ENCODE measurements at places on chromosomes 12 and 14. TPM values are rescaled to one million over a fixed set of nuclear protein-coding genes. Genes with fewer than 3 reads are reported as not detected.

Gene CCDC38
- not detected for total RNA-seq

DNA sequence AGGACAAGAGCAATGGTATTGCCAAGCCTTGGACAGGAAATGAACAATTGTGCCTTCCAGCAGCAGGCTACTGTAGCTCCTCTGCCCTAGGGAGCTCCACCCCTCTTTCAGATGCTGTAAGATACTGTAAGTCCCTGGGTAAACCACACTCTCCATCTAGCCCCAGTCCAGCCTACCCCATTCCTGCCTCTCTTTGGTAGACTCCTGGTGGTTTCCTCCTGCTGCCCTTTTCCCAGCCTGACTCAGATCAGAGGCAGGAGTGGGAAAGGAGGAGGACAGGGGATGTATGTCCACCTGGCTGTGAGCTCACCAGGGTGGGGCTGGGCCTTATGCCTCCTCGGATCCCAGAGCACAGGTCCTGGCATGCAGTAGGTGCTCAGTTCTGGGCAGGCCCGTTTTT, 174.6 kb downstream of the ESRRB start:
- DNase-seq = no peak

GRCh38 chr12:46553911-46554310, 181.3 kb upstream of the SLC38A2 start:
- no peak for DNase-seq

Gene KSR2
- 11.0 TPM for total RNA-seq

Gene CLMN
- total RNA-seq = 19.5 TPM

DNA sequence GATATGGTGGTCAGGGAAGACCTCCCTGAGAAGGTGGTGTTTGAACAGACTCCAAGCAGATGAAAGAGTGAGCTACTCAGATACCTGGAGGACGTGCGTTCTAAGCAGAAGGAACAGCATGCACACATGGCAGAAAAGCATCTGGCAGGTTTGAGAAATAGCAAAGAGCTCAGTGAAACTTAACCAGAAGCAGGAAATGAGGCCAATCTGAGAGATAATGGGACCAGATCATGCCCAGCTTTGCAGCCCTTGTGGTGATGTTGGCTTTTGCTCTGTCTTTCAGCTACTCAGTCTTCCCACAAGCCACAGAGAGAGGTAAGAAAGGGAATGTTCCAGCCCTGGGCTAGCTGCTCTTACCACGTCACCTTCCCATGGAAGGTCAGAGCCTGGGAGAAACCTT, 176.3 kb upstream of the GSC start:
- DNase-seq = no peak

DNA sequence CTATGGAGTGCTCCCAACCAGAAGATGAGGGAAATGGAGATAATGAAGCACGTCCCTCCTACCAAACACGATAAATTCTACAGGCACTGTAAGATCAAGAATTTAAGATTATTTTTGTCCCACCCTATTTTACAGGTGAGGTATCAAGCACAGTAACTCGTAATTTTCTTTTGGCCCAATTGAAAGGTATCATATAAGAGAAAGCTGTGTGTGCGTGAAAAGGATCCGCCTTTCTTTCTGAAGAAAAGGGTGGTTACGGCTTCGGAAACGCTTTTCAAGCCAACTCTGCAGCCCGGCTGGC, 733 bp upstream of the KLHDC2 start:
- no peak for DNase-seq

GRCh38 chr14:57071639-57072038, 197.1 kb downstream of the EXOC5 start:
- DNase-seq = no peak

- DNase-seq = no peak
Measured at GRCh38 chr14:31271648-31272047, 64.1 kb upstream of the HECTD1 start.

DNA sequence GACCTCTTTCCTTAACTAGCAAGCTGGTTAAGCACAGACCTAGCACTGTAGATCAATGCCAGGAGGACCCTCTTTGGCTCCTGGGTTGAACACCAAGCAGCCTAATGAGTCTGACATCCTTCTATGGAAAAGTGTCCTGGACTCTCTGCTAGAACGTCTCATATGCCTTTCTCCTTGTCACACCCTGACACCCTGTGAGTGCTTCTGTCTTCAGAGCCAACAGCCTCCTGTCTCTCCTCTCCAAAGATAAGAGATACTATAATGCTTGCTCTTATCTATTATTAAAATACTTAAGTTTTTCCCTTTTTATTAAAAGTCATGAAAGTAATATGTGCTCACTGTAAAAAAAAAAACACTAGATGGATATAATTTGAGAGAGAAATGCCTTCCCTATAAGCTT, 222.7 kb downstream of the FOXN3 start:
- DNase-seq = no peak

- no peak for DNase-seq
Measured at GRCh38 chr12:14777271-14777670, 26.0 kb downstream of the WBP11 start.

DNA sequence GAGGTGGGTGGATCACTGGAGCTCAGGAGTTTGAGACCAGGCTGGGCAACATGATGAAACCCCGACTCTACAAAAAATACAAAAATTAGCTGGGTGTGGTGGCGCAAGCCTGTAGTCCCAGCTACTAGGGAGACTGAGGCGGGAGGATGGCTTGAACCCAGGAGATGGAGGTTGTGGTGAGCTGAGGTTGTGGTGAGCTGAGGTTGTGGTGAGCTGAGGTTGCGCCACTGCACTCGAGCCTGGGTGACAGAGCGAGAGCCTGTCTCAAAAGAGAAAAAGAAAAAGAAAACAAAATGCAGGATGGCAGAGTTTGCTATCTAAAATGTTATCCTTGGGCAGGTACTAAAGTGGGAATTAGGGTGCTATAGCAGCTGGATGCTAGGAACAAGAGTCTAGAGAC, 10.8 kb upstream of the GPRC5A start:
- no peak for DNase-seq

DNA sequence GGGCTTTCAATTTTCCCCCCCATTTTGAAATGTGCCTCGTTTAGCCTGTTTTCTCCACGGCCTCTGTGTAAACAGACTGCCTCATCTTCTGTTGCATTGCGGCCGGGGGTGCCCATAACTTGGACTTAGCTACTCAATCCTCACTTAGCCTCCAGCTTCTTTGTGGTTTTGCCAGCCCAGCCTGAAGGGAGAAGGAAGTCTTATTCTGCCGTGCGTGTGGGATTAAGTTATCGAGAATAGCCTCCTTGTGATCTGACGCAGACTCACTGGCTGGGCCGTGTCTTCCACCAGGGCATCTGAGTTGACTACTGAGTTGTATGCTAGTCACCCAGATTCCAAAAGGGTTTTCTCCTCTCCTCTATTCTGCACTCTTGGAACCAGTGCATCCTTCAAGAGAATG, 8.1 kb downstream of the PRKAB1 start:
- DNase-seq = no peak

GRCh38 chr12:25843976-25844375, 114.5 kb upstream of the RASSF8 start:
- no peak for DNase-seq

- DNase-seq = peak; percentile 11
Measured at GRCh38 chr12:49808686-49809380, 19.4 kb downstream of the NCKAP5L start.

GRCh38 chr14:93059917-93060545, 55.7 kb downstream of the ITPK1 start:
- DNase-seq = peak; percentile 75

GRCh38 chr12:123943816-123944215, 28.8 kb downstream of the CCDC92 start:
- DNase-seq = no peak

Gene SOAT2
- total RNA-seq = not detected

DNA sequence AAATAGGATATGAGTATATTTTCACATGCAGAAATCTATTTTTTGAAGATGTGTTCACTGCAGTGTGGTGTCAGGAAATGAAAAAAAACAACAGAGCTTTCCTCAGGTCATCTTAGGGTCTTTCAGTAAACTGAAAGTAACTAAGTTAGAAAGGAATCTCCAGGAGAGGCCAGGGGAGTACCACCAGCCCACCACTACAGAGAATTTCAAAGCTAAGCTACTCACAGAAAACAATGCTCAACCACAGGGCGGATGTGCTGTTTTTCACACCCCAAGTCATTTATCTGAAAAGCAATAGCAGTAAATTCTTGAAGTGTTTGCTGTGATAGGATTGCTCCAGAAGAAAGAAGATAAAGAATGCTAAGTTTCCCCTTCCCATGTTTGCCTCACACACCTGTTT, 79.0 kb downstream of the IFNG start:
- no peak for DNase-seq

DNA sequence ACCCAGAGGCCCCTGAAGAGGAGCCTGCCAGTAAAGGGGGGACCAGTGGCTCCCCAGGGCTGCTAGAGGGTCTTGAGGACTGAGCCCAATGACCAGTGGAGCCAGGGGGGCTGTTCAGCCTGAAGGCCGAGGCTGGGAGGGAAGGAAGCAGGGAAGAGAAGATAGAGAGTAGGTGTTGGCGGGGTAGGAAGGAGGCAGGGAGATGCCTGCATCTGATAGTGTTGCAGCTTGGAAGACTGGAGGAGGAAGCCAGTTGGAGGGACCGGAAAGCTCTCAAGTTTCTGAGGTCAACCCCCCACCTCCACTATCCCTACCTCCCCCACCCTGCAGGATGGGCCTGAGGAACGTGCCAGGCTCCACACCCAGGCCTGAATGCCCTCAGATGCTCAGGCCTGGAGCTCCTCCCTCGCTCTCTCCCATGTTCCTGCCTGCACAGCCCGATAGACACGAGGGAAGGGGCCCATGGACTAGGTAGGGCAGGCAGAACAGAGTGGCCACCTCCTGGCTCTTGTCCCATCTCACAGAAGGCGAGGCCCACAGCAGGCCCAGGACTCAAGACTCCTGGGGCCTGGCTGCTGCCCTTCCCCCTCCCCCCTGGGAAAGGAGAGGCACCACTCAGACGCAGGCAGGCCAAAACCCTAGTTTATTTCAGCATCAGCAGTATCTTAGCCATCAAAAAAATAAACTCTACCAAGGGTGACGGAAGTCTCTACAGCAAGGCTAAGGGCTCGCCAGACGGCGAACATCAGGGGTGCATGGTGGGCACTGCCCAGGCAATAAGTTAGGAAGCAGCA, 3.4 kb downstream of the CKB start:
- peak; percentile 82 for DNase-seq

DNA sequence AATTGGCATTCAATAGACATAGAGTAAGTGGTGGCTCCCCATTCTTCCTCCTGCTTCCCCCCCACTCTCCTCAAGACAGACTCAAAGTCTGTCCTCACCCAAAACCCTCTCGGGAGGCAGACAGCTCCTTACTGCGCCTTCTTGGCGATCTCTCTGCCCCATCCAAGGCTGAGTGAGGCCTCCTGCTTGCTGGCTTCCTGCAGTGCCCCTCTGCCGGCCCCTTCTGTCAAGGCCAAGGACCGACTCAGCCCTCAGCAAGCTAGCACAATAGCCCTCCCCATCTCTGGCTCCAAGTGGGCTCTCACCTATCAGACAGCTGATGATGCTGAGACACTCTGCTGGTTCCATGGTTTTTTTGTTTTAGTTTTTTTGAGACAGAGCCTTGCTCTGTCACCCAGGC, 62.5 kb upstream of the DLK1 start:
- no peak for DNase-seq

Gene NKX2-8
- 1.7 TPM for total RNA-seq

Gene HPD
- 1.2 TPM for total RNA-seq

DNA sequence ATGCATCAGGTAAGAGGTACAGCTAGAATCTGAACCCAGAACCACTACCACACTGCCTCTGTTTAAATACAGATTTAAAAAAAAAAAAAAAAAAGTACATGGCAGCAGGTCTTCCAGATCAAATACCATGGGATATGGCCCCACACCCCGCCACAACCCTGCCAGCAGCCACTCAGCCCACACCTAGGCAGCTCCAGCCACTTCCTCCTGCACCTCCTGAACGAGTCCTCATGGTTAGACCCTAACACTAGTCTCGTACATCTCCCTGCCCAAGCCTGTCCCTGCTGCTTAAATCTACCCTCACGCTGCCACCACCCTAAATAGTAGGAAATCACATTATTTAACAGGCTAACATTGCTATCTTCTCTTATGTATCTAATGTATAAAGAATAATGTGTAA, 12.6 kb downstream of the SETD3 start:
- DNase-seq = no peak

Gene TMEM253
- 0.81 TPM for total RNA-seq

GRCh38 chr14:30882431-30882830, 8.1 kb downstream of the COCH start:
- DNase-seq = no peak

Gene NOVA1
- total RNA-seq = 9.8 TPM

GRCh38 chr12:19243551-19243950, 114.0 kb downstream of the PLEKHA5 start:
- no peak for DNase-seq

DNA sequence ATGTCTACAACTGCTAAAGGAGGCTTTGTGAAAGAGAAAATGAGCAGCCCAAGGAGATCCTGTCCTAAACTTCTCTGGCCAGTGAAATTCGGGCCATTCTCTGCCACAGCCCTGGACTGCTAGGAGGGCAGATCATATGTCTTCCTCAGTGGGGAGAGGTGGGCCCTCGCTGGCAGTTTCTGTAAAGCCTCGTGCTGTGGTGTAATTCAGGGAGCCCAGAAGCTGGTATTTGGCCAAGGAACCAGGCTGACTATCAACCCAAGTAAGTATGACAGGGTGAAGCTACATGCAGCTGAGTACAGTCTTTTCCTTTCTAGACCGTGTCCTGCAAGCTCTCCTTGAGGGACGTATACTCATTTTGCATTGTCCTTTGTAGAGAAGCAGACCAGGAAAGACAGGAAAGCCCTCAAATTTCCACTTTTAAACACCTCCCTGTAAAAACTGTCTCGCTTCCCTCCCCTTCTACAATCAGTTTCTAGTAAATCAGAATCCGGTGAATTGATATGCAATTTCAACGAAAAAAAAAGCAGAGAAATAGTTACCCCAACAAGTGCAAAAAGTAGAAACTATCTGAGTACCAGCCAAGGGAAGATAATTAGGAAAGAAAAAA, 106.8 kb downstream of the DAD1 start:
- no peak for DNase-seq

Gene DTX1
- 37.1 TPM for total RNA-seq

Gene MMP19
- total RNA-seq = 2.3 TPM

Gene SPX
- 48.2 TPM for total RNA-seq

DNA sequence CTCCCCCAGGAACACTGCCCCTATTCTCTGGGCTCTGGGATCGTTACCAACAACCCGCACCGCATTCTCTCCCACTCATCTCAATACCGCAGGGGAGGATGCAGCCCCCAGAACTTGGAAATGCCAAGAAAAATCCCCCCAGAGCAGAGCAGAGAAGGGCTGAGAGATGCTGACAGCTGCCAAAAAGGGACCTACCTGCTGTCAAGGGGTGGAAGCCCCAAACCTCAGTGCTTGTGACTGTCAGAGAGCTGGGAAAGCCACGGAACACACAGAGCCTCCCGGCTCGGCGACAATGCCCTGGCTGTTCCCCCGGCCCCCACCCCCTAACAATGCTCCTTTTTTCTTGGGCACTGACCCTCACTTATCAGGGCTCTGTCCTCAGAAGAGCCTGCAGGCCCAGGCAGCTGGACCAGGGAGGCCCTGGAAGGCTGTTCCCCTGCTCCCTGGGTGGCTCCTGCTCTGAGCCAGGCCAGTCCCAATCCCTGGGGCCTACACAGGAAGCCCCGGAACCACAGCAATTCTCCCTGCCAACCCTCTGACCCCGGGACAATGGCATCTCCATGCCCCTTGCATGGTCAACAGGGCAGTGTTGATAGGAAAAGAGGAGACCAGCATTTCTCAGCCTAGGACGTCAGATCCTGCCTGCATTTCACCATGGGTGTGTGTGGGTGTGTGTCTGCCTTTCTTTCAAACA, 78.9 kb downstream of the ITPK1 start:
- DNase-seq = no peak
